Stimulated activated CD8-positive, alpha-beta memory T cell treated with anti-CD3 and anti-CD28 coated beads, Interleukin-7, amount 100 ng/mL, for 1 hour (primary cell): ENCODE measurements at places on chromosomes 7 and 10.

DNA sequence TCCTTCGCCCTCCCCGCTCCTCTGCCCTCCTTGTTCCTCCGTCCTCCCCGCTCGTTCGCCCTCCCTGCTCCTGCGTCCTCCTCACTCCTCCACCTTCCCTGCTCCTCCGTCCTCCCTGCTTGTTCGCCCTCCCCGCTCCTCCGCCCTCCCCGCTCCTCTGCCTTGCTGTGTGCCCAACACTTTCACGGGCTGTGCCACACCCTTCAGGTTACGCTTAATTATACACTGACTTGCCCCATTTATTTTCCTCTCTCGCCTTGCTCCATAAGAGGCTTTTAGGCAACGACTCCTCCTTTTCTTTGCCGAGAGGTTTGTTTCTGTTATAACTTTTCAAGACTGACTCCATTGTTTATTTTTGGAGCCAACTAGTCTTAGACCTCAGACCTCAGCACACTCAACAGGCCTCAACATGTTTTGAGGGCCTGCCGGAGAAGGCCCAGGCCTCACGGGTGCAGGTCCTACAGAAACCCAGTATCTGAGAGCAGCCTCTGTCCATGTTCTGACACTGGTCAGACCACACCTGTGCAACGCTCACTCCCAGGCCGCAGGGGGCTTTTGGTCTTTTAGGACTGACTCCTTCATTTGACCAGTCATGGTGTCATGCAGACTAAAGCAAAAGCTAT lies 18.2 kb upstream of the PRKAG2 start:
- DNase-seq, result no peak

DNA sequence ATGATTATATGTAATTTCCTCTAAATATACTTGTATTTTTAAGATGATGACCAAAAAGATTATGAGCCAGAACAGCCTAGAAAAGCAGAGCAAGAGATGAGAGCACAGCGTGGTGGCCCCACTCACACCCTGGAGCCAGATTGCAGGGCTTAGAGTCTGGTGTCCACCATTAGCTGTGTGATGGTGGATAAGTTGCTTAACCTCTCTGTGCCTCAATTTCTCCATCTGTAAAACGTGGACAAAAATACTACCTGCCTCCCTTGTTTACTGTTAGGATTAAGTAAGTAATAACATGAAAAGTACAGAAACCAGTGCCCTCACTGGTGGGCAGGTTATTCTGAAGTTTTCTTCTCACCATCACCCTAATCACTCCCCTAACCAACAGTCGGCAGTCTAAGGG lies 212.3 kb downstream of the COBL start:
- DNase-seq, result no peak

DNA sequence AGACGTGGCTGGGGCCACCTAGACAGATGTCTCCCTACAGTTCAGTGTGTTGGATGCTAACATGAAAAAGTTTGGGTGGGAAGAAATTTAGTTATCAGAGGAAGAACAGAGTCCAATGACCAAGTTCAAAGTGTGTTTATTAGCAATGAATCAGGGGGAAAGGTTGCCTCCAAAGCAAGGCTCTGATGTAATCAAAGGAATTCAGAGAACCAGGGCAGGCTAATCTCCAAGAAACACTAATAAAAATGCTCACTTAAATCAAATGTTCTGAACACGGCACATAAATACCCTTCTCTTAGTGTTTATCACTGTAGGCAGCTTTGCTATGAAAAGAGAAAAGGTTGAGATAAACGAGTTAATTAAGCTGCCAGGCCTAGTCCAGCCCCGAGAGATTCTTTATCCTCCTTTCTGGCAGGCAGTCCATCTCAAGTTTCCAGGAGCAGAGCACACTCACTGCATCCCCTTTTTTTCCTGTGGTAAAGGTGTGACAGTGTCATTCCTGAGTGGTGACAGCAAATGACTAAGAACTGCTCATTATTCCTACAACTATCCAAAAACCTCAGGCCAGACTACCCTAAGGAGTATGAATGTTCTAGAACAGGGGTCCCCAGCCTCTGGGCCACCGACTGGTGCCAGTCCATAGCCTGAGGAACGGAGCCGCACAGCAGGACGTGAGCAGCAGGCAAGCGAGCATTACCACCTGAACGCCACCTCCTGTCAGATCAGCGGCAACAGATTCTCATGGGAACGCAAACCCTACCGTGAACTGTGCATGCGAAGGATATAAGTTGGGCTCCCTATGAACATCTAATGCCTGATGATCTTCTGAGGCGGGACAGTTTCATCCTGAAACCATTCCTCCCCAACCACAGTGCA lies 66.9 kb upstream of the FHIP2A start:
- no peak for DNase-seq

GRCh38 chr7:37218956-37219355 lies 229.7 kb downstream of the ELMO1 start:
- no peak for DNase-seq

DNA sequence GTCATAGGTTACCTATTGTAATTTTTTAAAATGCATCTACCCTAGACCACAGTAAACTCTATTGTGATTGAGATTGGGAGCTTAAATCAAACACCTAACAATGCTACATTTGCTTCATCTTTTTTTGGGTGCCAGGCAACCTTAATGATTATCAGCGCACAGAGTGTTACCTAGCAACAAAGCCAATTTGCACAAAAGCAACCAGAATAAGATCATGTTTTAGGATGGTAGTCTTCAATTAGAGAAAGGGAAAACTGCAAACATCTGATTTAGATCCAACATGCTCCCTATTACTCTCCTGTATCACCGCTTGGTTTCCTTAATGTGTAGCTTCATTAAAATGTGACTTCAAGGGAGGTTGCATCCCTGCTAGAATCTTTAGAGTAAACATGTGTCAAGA lies 226.9 kb downstream of the ABCA13 start:
- no peak for DNase-seq
